ENCODE measurements at places on chromosomes 12 and 14. TPM values are rescaled to one million over a fixed set of nuclear protein-coding genes. Genes with fewer than 3 reads are reported as not detected.

PIWIL1 gene
- not detected for polyA plus RNA-seq

TC2N gene
- 19.7 TPM for polyA plus RNA-seq

DEGS2 gene
- polyA plus RNA-seq, result 8.6 TPM

COX8C gene
- not detected for polyA plus RNA-seq

PRR4 gene
- polyA plus RNA-seq, result 2.6 TPM

MIP gene
- not detected for polyA plus RNA-seq

KLHL33 gene
- not detected for polyA plus RNA-seq

NGB gene
- polyA plus RNA-seq, result 0.53 TPM
